ENCODE measurements at places on chromosomes 5 and 9.
A peak's percentile ranks its signal among the peaks of the same experiment; 100 is the strongest.

GRCh38 chr5:40775846-40776657, 20.3 kb upstream of the TTC33 start:
- H3K36me3 ChIP-seq, result no peaks in the 10 kb centered on the region
- no peak for DNase-seq
- no peak overlapping the region for H3K4me3 ChIP-seq
- H3K4me1 ChIP-seq, result no peaks in the 10 kb centered on the region
- peak overlapping the region; percentile 75 for H3K27ac ChIP-seq
- no peaks in the 10 kb centered on the region for H3K27me3 ChIP-seq

DNA sequence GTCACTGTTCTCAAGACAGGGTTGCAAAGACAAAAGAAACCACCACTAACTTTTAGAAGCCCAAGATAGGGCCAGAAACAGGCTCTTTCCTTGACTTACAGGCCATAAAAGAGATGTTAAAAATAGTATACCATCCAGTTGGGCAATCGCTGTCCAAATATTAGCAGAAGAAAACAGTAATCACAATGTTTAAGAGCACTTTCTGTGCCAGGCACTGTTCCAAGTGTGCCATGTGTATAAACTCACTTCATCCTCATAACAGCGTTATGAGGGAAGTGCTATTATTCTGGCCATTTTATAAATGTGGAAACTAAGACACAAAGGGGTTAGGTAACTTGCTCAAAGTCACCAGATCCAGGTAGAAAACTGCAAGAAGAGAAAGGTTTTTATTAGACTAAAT, 111.7 kb downstream of the KCNN2 start:
- no peaks in the 10 kb centered on the region for H3K27me3 ChIP-seq
- no peaks in the 10 kb centered on the region for H3K36me3 ChIP-seq
- DNase-seq, result peak; percentile 45
- H3K4me1 ChIP-seq, result peaks cover 4% of the 10 kb centered on the region
- no peak overlapping the region for H3K4me3 ChIP-seq
- H3K27ac ChIP-seq, result no peak overlapping the region

DNA sequence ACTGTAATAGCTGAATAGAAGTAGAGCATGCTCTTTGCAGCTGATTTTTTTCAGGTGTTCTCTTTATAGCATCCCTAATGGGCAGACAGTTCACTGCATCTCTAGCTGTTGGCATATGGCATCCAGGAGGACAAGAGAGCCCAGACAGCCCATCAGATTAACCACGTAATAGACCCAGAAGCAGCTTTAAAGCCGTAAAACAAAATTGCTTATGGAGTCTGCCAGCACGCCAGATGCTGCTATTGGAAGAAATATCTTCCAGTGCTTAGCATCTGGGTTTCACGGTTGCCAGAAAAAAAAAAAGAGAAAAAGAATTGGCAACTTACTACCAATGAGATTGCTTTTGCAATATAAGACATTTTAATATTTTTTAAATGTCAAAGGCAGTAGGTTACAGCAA, 869.4 kb upstream of the NUDT12 start:
- no peaks in the 10 kb centered on the region for H3K4me1 ChIP-seq
- H3K27ac ChIP-seq, result no peak overlapping the region
- DNase-seq, result no peak
- H3K4me3 ChIP-seq, result no peak overlapping the region
- H3K36me3 ChIP-seq, result no peaks in the 10 kb centered on the region
- H3K27me3 ChIP-seq, result no peaks in the 10 kb centered on the region

GRCh38 chr5:73625944-73626811, at the start of gene ARHGEF28:
ARHGEF28 (plus strand) TSS chr5:73626196; CDS start chr5:73684852, 58,656 bp downstream.
- DNase-seq, result peak; percentile 79
- H3K27ac ChIP-seq, result peak within 1 kb of the TSS; percentile 85
- H3K4me3 ChIP-seq, result peak within 1 kb of the TSS; percentile 59
- peaks cover 4% of the 10 kb centered on the region for H3K4me1 ChIP-seq
- H3K27me3 ChIP-seq, result peaks cover 5% of the 10 kb centered on the region
- H3K36me3 ChIP-seq, result no peaks in the 10 kb centered on the region

GRCh38 chr9:79735023-79735779, 163.4 kb downstream of the TLE4 start:
- no peak overlapping the region for H3K4me3 ChIP-seq
- H3K36me3 ChIP-seq, result no peaks in the 10 kb centered on the region
- DNase-seq, result no peak
- H3K27ac ChIP-seq, result no peak overlapping the region
- no peaks in the 10 kb centered on the region for H3K4me1 ChIP-seq

DNA sequence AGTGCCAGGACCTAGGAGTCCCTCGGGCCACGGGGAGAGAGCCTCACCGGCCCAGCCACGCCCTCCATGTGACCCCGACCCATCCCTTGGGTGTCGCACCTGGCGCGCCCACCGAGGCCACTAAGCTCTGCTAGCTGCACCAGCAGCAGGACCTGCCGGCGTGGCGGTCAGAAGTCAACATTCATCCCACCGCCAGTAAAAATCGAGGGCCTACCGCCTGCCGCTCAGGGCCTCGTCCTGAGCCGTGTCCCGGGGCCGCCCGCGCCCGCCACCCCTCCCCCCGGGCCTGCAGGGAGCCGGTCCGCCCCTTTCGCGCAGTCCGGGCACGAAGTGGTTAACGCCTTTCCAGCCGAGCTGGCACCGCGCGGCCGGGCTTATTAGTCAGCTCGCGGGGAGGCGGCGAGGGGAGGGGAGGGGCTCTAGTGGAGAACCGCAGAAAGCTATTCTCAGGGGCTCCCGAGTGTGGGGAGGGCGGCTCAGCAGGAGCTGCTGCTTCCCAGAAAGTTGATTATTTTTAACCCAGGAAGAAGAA, 124.4 kb downstream of the C9orf50 start:
- H3K4me1 ChIP-seq, result peaks cover 41% of the 10 kb centered on the region
- peak; percentile 89 for DNase-seq
- H3K4me3 ChIP-seq, result peak overlapping the region; percentile 52
- H3K36me3 ChIP-seq, result no peaks in the 10 kb centered on the region
- no peaks in the 10 kb centered on the region for H3K27me3 ChIP-seq

- no peak overlapping the region for H3K27ac ChIP-seq
- no peak overlapping the region for H3K4me3 ChIP-seq
- no peaks in the 10 kb centered on the region for H3K36me3 ChIP-seq
- H3K27me3 ChIP-seq, result no peaks in the 10 kb centered on the region
- no peak for DNase-seq
These were observed 42.2 kb downstream of the BAAT start for GRCh38 chr9:101342595-101342994.

GRCh38 chr5:88813244-88813643, 69.7 kb downstream of the MEF2C start:
- no peak overlapping the region for H3K27ac ChIP-seq
- no peaks in the 10 kb centered on the region for H3K36me3 ChIP-seq
- DNase-seq, result no peak
- no peaks in the 10 kb centered on the region for H3K4me1 ChIP-seq

GRCh38 chr5:136679233-136679632, 313.9 kb upstream of the TRPC7 start:
- DNase-seq, result no peak
- H3K27me3 ChIP-seq, result no peaks in the 10 kb centered on the region
- H3K4me3 ChIP-seq, result no peak overlapping the region
- no peak overlapping the region for H3K27ac ChIP-seq
- H3K36me3 ChIP-seq, result no peaks in the 10 kb centered on the region

DNA sequence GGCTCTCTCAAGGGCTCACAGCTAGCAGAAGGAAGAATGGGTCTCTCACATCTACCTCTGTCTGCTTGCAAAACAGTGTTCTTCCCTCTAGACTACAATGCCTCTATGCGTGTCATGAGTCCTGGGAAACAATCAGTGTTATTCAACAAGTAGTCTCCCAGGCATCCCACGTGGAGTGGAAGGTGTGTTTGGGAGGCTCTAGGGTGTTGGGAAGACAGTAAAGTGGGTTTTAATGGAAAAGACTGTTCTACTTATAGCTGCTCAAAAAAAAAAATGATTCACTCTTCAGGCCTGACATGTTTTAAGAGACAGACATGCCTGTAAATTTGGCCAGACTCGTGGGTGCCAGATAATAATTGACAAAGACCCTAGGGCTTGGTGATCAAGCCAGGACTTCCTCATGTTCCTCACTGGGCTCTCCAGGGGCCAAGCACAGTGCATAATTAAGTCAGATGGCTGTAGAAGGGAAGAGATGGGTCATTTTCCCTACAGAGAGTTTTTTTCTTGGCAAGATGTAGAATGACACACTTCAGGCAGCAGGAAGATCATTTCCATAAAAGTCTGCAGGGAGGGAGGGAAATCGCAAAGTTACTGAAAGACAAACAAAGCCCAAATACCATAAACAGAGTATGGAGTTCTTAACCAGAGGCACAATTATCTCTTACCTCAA, 246.4 kb downstream of the ACTL7B start:
- no peak overlapping the region for H3K27ac ChIP-seq
- H3K36me3 ChIP-seq, result no peaks in the 10 kb centered on the region
- H3K4me1 ChIP-seq, result no peaks in the 10 kb centered on the region
- no peak for DNase-seq

DNA sequence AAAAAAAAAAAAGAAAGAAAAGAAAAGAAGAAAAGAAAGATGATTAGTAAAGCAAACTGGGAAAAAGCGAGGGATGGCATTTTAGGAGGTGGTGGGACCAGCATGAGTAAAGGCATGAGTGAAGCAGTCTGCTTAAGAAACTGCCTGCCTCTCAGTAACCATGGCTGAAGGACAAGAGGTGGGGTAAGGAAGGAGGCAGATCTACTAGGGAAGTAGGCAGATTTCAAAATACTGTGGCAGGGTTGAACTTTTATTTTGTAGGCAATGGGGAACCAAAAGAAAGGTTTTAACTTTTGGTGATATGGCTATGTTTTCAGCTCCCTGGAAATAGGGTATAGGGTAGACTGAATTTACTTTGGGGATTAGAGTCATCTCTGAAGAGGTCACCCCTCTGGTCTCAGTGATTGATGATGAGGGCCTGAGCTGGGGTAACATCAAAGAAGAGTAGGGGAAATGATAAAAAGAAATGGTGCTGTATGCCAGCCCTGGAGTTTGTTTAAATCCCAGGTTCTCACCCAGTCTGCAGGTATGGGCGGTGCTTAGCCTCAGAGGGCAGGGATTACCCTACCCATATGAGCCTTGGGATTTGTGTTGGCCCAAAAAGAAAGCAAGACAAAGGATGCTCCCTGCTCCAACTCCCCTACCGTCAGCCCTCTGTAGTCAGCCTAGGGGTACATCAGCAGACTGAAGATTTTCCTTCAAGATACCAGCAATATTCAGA, 316.2 kb downstream of the CWC27 start:
- no peak overlapping the region for H3K27ac ChIP-seq
- DNase-seq, result no peak
- H3K27me3 ChIP-seq, result no peaks in the 10 kb centered on the region
- no peaks in the 10 kb centered on the region for H3K36me3 ChIP-seq
- no peak overlapping the region for H3K4me3 ChIP-seq
- no peaks in the 10 kb centered on the region for H3K4me1 ChIP-seq

All from transverse colon (tissue), 4 donors.